Right lobe of liver (tissue), 6 donors: ENCODE measurements at places on chromosomes 2 and 18. TPM values are rescaled to one million over a fixed set of nuclear protein-coding genes. Genes with fewer than 3 reads are reported as not detected.

DNA sequence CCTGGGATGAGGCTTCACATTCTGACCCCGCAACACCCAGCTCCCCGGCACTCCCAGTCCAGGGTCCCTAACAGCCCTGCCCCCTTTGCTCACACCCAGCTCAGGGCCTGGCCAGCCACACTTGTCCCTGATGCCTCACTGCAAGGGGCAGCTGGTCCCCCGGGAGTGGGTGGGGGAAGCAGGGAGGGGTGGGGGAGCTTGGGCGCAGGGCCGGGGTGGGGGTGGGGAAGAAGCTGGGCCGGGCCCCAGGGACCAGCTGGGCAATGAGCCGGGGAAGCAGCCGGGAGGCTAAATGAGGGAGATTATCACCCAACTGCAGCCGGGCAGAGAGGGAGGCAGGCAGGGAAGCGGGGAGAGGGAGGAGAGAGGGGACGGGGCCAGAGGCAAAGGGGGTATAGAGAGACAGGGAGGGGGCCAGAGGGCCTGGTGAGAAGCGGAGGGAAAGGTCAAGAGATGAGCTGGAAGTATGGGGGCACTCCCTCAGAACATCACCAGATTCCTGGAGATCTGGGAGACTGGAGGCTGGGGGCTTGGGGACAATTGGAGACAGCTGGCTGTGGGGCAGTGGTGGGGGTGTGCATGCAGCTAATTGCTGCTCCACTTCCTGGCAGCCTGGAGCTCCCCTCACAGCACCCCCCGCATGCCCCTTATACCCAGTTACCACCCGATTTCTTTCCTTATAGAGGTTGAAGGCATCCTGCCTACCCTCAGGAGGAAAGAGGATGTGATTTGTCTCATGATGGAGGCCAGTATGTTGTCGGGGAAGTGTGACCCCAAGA is 2.5 kb upstream of the ASIC4 start:
- no peak for DNase-seq

GRCh38 chr2:230715201-230715600 is 2.6 kb downstream of the CAB39 start:
- no peak for DNase-seq

CAPN14 gene
- not detected for total RNA-seq

- DNase-seq = no peak
Observed at GRCh38 chr2:27977731-27978312, 87.3 kb downstream of the BABAM2 start.

- no peak for DNase-seq
Observed at GRCh38 chr18:60503199-60503598, 130.6 kb upstream of the MC4R start.

DNA sequence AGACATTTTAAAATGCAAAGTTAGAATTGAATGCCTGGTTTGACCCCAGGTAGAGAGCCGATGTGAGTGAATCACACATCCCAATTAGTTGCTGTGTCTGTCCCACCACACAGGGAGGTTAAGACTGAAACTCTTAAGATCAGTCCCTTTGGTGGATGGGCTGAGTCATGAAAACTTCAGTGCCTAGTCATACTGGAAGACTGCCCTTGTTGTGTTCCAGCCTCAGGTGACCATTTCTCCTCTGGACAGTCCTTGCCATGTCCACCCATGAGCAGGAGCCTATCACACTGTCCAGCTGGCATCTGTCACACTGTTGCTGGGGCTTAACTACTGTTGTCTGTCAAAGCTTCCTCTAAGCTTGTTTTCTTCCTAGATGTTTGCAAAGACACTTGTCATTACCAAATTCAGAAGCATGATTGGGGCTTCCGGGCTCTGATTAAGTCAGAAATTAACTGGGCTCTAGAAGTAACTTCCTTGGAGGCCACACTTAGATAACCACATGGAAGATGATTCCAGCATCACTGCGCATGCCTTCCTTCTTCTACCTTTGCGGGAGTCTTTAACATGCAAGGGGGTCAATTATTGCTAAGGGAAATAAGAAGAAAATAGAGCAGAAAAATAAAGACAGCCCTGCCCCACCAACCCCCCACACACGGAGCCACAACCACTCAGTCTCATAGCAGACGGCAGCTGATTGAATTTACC is 21.3 kb downstream of the CYRIA start:
- no peak for DNase-seq

GRCh38 chr2:47203995-47204394 is 48.9 kb upstream of the STPG4 start:
- no peak for DNase-seq

- DNase-seq = no peak
Observed at GRCh38 chr2:88069117-88069516, 1.5 kb downstream of the SMYD1 start.

- DNase-seq = no peak
Observed at GRCh38 chr2:52454962-52455361, 1312.6 kb upstream of the CHAC2 start.

DNA sequence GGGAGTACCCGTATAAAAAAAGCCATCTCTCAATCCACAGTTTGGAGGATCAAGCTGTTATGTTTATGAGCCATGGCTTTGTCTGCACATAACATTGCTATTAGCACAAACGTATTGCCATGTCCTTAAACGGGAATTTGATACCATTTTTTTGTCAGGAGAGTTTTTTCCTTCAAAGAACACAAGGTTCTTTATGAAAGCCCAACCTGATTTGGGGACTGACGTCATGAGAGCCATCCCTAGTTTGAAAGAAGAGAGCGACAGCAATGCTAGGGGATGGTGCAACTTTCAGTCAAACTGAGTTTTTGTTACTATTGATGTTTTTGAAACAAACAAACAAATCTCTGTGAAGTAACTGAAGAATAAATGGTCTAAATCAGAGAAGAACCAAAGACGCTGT is 376.6 kb downstream of the EIPR1 start:
- DNase-seq = no peak

DNA sequence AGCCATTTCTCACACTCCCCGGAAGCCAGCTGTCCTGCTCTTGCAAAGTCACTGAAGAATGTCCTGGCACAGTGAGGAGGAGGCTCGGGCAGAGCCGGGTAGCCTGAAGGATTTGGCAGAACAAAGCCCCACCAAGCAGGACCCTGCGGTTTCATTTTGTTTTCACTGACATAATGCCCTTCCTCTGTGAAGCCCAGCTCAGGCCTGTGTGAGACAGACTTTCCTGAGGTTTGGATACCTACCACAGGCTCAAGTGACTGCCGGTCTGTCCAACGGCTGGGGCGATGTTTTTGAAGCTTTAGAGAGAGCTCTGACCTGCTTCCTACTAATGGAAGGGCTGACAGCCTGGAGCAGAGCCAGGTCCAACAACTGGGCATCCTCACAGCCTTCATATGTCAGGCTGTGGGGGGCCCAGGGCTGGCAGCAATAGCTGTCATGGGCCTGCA is 99.8 kb upstream of the FZD7 start:
- no peak for DNase-seq

DNA sequence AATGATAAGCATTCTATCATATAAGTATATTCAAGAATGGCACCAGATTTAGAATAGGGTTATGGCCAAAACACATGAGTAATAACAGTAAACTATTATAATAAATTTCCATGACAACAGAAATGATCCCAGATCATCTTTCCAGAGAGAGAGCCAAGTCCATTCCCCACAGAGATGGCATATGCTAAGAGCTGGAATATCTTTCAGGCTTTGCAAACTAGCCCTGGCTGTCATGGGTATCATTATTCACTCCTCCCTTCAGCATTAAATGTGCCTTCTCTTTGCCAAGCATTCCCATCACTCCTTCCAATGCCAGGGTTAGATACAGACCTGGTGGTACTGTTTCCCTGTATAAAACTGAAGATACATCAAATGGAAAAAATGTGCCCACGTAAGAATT is 10.9 kb downstream of the FEZ2 start:
- no peak for DNase-seq

GRCh38 chr2:129936334-129936934 is 43.0 kb upstream of the RAB6C start:
- DNase-seq = peak; percentile 44

DNA sequence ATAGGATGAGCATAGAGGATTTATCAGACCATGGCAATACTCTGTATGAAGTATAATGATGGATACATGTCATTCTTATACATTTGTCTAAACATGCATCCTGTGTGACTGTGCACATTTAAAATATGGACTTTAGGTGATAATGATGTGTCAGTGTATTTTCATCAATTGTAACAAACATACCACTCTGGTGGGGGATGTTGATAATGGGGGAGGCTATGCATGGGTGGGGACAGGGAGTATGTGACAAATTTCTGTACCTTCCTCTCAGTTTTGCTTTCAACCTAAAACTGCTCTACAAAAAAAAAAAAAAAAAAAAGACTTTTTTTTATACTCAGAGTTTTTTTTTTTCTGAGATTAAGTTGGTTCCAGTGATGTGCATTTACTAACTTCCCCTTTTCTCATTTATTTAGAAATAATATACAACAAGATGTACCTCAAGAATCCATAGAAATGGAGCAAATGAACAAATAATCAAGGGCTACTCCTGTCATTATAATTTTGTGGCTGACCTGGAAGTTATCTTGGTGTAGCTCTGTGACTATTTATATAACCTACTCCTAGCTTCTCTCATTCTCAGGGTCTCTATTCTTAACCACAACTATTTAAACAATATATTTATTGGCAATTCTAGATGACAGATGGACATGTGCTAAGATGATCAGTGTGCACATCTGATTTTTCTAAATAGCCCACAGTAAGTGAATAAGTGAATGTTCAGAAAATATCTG is 108.9 kb upstream of the ITGA4 start:
- DNase-seq = no peak

DNA sequence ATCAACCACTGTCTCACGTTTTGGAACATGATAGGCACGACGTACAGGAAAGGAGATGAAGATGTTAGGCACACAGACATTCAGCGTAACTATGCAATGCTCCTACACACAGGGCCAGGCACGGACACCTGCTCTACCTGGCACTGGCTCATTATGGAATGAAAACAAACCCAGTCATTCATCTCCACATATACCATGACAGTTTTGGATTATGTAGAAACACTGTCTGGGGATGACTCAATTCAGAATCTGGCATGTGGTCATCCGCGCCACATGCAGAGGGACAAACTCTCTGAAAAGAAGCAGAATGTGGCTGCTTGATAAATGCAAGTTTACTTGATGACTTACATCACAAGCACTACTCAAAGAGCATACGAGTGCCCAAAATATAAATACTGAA is 29.5 kb upstream of the NFU1 start:
- DNase-seq = no peak

CNDP1 gene
- 40.6 TPM for total RNA-seq

HOXD3 gene
- total RNA-seq = not detected

- DNase-seq = no peak
Observed at GRCh38 chr2:124755386-124755785, 730.3 kb downstream of the CNTNAP5 start.

DNA sequence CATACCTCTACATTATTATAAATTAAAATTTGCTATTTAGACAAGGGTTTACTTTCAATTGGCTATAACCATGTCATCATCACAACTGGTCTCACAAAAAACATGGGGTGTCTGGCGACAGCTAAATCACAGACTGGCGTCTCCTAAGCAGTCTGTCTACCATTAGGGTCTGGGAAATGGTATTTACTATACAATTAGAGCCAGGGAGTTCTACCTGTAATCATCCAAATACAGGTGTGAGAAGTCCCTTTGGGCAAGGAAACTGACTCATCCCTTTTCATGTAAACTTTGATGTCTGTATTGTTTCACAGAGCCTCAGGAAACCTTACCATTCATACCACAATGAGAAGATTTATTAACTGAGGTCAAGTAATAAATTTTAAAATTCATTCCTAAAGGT is 126.7 kb downstream of the OLA1 start:
- no peak for DNase-seq

GRCh38 chr2:23366720-23367119 is 18.3 kb upstream of the KLHL29 start:
- no peak for DNase-seq

DNA sequence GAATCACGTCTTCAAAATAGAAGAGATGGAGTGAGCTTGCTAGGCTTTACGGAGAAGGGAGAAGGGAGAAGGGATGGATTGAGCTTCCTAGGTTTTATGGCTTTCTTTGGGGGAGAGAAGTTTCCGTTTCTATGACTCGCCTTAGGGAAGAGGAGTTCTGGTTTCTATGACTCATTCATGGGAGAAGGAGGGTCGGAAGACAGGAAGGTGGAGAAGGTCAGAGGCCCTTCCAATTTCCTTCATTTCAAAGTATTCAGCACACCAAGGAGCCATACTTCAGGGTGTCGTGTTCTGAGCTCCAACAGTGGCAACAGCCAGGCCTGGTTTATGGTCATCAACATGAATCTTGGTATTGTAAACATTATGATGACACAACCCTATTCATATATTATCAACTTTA is 284.7 kb upstream of the VWC2L start:
- no peak for DNase-seq

DNA sequence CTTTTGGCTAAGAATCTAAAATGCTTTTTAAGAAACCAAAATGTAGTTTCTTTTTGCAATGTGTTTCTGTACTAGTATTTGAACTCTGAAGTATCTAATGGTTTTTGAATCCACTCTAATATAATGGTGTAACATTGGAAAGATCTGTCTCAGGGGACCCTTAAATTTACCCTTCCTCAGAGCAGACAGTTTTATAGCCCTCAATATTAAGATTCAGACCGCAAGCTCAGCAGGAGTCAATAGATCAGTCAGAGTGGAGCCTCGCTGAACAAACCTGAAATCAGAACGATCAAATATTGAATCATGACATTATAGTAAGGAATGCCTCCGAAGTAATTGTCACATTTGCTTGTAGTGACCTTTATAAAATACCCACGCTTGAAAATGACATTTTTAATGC is 18.3 kb downstream of the SGPP2 start:
- DNase-seq = no peak
